Naive thymus-derived CD8-positive, alpha-beta T cell (primary cell): ENCODE measurements at places on chromosomes 12 and 14. TPM values are rescaled to one million over a fixed set of nuclear protein-coding genes. Genes with fewer than 3 reads are reported as not detected.

The KRT82 gene
- not detected for total RNA-seq

The CIROP gene
- total RNA-seq = not detected

The C3AR1 gene
- total RNA-seq = 2.0 TPM

The CTSG gene
- not detected for total RNA-seq

The CHURC1 gene
- 99.9 TPM for total RNA-seq

The SLC7A7 gene
- total RNA-seq = 2.6 TPM

The IL23A gene
- 32.4 TPM for total RNA-seq

The NR1H4 gene
- total RNA-seq = not detected

The MANSC4 gene
- total RNA-seq = not detected

The RFX4 gene
- total RNA-seq = not detected

The IL25 gene
- not detected for total RNA-seq

The TPCN1 gene
- total RNA-seq = 83.0 TPM

The CELA1 gene
- 2.5 TPM for total RNA-seq

The GPRC5D gene
- total RNA-seq = not detected

The LRCOL1 gene
- total RNA-seq = not detected

The KCNC2 gene
- total RNA-seq = not detected

The ACTR6 gene
- total RNA-seq = 47.3 TPM

The SNX6 gene
- total RNA-seq = 81.1 TPM

The KRT6C gene
- total RNA-seq = not detected

The NDUFA12 gene
- 67.5 TPM for total RNA-seq

The SNAPC1 gene
- total RNA-seq = 4.7 TPM

The VRTN gene
- total RNA-seq = not detected

The FIGNL2 gene
- total RNA-seq = 3.2 TPM

The AVPR1A gene
- not detected for total RNA-seq

The HNRNPC gene
- 569 TPM for total RNA-seq

The TMPRSS12 gene
- total RNA-seq = not detected

The RNF212B gene
- total RNA-seq = not detected

The EXOC3L4 gene
- total RNA-seq = not detected

The REP15 gene
- not detected for total RNA-seq

The STYK1 gene
- total RNA-seq = 0.10 TPM
